Ammon's horn (tissue), 1 donor: ENCODE measurements at places on chromosomes 1 and 21.

GRCh38 chr1:182368903-182369302 is 22.7 kb downstream of the GLUL start:
- DNase-seq: no peak

DNA sequence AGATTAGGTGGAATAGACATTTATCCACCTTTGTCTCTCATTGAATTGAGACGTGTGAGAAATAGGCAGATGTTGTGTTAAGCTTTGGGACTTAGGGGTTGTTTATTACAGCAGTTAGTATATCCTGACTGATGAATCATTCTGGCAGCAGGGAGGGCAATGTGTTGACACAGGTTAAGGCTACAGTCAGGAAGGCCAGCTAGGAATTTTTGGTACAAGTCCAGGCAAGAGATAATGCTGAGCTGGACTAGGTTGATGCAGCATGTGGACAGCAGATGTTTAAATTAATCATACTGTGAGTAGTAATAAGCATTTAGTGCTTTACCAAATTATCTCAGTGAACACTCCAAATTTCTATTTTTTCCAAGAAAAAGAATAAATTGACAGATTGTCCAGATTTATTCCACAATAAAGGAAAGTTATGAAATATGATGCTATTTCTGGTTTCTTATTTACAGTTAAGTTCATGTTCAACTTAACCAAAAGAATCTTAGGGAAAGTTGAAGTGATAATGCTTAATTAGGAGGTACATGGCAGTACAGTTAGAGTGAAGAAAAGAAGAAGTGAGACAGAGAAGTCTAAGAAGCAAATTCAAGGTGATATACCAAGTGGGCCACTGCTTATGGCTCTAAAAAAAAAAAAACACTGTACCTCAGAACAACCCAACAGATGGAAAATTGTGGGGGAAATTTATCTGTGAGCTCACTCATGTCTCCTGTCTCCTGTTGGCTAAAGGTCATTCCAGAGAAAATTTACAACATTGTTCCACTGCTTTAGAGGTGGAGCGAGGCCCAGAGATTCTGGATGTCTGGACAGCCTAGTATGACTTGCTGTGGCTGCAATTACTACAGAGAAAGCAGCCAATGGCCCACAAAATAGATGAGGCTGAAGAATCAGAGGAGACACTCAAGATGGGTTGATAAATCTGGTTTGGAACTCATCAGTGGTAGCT is 102.7 kb upstream of the C21orf91 start:
- DNase-seq: no peak

DNA sequence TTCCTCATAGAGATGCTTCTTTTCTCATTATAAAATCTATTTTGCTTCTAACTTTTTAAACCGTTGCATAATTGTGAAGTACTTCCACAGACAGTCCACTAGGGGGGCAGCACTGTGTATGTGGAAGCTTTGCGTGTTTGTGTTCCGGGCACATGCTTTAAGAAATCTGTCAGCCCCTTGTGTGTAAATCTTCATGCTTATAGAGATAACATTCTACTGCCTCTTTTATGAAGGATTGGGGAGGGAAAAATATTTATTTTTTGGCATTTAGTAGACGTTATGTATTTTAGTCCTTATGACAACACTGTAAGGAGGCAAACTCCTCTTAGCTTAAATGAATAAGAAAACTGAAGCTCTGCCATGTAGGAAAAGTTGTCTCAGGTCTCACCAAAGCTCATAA is 157.3 kb upstream of the PTGFR start:
- peak; percentile 7 for DNase-seq

DNA sequence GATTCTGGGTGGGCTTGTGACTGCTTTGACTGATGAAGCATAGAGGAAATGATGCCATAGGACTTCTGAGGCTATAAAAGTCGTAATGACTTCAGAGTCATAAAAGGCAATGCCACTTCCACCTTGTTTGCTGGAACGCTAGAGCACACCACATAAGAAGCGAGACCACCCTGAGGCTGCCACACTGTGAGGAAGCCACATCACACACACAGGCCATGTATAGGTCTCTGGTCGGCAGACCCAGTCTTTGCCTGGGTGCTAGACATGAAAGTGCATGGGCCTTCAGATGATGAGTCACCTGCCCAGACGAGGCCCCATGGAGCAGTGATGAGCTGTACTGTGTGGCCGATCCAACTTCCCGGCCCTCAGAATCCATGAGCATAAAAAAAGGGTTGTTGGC is 14.2 kb upstream of the KANK4 start:
- DNase-seq: no peak

DNA sequence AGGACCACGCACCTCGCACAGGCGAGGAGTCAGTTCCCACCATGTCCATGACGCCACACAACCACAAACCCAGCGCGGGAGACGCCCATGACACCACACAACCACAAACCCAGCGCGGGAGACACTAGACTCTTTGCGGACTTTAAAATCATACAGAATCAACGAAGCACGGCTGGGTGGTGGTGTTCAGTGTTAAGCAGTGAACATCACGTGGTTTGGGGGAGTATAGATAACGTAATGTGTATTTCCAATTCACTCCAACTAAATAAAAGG is 19.2 kb downstream of the PTTG1IP start:
- no peak for DNase-seq

DNA sequence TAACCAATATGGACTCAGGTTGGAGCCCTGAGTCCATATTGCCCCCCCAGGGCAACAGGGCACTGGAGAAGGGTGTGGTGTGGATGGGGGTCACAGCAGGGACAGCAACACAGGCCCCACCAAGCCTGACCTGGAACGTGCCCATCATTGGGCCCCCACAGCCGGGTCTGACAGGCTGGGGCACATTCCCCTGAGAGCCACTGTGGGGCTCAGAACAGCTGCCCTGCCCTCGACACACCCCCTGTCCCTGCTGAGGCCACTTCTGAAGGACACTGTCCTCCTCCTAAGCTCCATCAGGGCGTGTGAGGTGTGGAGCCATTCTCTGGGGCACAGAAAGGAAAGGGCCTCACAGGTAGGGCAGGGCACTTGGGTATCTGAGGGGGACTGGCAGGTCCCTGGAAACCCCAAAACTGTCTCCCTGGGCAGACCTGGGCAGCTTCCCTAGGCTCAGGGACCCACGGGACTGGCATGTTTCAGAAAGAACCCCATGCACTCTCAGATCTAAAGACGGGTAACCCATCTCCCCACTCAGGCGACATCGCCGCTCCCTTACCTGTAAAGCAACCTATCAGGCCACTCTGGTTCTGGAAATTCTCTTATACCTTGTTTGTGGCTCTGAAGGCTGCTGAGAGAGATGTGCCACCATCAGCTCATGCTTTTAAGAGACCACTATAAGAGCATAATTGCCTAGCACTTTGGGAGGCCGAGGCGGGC is 95.5 kb downstream of the DMRTB1 start:
- no peak for DNase-seq

- no peak for DNase-seq
These were observed 19.6 kb upstream of the PIK3R3 start for GRCh38 chr1:46152016-46152415.

DNA sequence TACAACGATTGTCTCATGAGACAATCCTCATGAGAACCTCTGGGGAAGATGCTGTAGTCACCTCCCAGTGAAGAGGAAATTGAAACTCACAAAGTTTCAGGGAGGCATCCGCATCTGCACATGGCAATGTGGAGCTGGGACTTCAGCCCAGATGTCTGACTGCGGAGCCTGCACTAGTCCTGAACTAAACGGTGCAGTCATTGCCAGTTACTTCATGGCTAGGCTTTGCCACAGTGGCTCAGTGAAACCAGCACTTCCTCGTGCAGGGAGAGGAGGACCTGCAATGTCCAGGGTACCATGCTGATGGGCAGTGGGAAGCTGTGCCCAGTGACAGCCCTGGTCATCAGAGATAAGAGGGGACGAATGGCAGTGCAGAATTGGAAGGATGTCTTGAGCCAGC is 40.7 kb upstream of the ETS2 start:
- DNase-seq: no peak

DNA sequence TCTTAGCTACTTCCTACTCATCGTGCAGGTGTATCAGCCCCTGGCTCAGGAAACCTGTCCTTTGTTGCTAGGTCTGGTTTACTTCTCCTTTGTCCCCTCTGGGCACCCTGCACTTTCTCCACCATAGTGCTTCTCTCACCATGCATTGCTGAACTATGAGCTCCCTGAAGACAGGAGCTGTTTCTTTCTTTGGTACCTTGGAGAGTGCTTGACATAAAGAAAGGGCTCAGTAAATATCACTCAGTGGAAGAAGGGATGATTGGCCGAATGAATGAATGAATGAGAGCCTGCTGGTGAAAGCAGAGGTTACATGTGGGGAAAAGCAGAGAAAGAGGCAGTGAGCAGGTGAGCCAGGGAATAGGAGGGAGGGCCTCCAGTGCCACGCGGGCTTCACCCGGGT is 9.8 kb upstream of the HMGB4 start:
- DNase-seq: no peak

- peak; percentile 28 for DNase-seq
These were observed 172.7 kb downstream of the PDE4B start for GRCh38 chr1:65965112-65965996.

GRCh38 chr1:219639876-219640577 is 27.1 kb upstream of the ZC3H11B start:
- DNase-seq: no peak

DNA sequence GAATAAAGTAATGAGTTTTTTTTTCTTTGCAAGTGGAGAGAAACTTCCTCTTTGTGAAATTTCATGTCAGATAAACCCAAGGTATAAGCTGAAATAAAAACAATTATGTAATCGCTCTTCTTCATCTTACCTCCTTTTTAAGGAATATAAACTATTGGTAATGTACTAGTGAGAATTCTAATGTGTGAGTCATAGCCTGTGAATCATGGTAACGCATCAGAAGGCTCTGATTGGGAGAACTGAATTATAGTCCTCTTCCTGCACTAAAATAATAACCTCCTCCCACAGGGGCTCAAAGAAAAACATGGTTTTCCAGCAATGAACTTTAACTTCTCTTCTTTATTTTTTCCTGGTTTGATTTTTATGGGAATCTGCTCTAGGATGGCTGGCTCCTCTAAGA is 57.1 kb upstream of the COX20 start:
- peak; percentile 14 for DNase-seq

DNA sequence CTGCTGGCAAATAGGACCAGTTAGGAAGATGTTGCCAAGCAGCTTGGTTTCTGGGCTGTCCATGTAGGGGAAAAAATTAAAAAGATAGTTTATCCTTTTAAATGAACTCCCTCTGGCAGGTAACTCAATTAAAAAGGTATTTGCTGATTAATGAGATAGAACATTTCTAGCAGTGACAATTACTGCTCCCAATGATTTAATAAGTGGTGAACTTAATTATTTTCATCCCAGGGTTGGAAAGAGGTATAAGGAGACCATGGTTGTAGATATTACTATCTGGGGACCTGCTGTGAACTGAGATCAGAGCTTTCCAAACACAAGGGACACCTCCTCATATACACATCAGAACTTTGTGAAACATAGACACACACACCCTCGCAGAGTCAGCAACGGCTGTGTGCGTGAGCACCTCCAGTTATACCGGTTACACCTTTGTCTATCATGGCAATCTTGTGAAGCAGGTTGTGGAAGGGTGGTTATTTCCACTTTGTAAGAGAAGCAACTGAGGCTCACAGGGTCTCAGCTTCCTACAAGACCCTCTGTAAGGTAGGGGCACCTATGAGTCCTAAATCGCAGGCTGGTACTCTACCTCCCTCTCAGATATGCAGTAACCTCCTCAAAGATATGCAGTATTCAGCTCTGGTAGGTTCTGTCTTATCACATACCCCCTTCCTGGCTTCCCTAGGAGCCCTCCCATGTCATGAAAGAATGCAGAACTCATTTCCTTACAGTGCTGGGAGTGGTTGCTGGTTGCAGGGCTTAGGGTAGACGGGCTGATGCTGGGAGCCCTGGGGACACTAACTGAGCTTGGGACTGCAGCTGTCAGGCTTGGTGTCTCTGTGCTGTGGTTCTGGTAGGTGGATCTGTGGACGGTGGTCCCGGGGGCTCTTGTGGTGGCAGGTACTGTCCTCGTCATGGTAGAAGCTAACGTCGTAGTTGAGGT is 18.5 kb upstream of the MAGOH start:
- no peak for DNase-seq

GRCh38 chr1:2014741-2015735 is 4.1 kb upstream of the GABRD start:
- DNase-seq: no peak

DNA sequence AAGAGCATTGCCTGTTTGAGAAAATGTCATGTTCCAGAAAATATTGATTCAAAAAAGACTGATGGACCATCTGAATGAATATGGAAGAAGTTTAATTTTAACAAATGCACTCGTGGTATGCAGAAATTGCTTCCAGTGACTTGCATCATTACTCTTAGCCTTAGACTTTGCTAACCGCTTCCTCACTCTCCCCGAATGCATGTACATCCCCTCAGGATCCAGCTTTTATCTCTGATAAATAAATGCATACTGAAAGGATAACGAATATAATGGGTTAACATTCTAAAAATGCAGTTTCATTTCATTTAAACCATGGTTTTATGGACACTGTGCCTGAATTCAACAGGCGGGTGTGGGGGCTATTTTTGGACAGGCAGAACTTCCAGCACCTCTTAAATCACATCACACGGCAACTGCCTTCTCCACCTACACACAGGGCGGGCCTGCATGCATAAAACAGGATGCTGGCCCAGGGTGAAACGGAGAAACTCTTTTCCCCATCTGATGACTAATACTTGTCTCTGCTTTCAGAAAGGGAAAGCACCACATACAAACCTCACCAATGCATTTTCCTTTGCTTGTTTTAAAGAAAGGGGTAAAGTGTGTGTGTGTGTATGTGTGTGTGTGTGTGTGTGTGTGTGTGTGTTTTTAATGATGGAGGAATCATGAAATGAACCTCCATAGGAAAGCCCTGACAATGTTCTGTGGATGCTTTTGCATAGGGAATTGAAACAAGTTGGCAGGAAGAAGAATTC is 48.7 kb downstream of the SPAG17 start:
- DNase-seq: no peak

DNA sequence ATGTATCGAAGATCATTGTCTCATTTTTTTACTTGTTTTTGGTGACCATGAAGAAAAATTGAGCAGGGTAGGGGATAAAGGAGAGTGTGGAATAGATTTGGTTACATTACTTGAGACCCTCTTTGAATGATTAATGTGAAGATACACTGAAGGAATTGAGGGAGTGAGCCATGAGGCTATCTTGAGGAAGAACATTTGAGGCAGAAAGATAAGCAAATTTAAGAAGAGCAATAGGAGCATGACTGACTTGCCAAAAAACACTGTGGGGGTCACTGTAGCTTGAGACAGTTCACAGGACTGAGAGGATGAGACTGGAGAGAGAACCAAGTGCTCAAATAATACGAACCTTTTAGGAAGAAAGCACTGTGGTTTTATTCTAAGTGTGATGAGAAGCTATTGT is 43.1 kb upstream of the PTPRC start:
- no peak for DNase-seq

DNA sequence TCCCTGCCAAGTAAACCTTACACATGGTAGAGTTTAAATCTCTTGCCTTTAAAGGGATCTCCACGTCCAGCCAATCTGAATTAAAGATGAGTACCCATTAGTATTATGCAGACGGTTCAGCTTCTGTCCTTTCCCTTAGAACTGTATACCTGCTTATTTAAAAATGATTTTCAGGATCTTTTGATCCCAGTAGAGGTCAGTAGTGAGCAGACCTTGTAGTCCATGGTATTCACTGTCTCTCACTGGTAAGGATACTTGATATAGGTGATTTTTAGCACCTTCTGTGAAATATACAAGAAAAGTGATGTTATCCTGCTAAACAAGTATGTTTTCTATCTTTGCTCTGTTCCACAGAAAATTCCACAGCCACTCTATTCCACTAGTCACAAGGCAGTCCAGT is 1211.6 kb upstream of the ADGRL4 start:
- DNase-seq: peak; percentile 2
